ENCODE measurements at places on chromosomes 11 and 22. TPM values are rescaled to one million over a fixed set of nuclear protein-coding genes. Genes with fewer than 3 reads are reported as not detected.

DNA sequence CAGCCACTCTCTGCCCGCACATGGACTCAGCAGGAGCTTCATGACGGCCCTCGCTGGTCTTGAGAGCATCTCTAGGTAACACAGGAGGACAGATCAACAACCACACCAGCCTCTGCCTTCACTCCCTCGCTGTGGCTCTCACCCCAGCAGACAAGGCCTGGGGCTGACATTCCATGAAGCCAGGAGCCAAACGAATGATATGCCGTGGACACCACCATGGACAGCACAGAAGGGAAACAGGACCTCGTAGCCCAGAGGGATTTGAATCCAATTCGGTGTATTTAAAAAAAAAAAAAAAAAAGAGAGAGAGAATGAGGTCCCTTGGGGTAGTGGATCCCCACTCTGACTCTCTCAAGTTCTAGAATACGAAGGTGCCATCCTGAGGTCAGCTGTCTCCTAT lies 385.5 kb downstream of the SHANK2 start:
- DNase-seq, result no peak

DNA sequence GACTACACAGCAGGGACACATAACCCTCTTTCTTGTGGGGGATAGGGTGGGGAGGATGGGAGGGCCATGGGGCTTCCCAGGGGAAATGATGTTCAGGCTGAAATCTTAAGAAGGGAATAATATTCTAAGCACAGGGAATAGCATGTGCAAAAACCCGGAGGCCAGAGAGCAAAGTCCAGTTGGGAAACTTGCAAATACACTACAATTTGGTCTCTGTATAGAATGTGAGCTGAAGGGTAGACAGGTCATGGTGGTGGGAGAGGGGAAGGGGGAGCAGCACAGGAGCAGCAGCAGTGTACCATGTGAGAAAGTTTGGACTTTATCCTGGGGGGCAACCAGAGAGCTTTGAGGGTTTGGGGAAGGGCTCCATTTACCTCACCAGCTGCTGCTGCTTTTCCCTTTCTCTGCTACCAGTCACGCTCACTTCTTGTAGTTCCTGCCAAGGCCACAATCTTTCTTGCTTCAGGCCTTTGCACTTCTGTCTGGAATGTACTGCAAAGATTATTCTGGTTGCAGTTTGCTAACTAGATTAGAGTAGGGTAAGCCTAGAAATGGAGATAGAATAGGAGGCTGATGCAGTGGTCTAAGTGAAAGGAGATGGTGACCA lies 43.0 kb downstream of the KREMEN1 start:
- DNase-seq, result no peak

DNA sequence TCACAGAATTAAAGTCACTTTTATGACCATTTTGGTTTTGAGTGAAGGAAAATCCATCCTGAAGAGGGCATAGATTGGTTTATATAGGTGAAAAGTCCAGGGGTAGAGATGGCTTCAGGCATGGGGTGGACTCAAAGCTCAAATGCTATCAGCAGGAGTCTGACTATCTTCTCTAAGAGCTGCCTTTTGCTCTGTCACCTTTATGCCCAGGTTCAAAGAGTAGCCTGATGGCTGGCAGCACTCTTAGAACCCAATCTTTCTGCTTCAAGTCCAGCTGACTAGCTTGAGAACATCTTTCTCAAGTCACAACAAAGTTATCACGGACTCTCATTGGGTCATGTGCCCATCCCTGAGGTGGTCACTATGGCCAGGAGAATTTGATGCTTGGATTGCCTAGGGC lies 27.2 kb upstream of the SWAP70 start:
- no peak for DNase-seq

DNA sequence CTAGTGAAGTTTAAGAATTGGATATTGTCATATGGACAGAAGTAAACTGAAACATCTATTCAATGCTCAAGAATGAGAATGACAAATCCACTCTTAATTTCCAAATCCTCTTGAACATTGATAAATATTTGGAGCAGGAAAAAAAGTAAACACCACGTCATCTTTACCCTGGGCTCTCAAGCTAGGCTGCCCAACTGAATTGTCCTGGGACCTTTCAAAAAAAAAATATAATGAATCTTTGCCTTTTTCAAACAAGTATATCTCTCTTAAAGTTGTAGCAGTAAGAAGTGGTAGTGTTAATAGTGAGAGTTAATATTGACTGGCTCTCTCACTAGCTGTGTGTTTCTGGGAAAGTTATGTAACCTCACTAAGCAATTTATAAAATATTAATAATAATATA lies 374.3 kb downstream of the LRRC4C start:
- DNase-seq, result no peak

Gene RPS25
- 1,223 TPM for polyA plus RNA-seq

DNA sequence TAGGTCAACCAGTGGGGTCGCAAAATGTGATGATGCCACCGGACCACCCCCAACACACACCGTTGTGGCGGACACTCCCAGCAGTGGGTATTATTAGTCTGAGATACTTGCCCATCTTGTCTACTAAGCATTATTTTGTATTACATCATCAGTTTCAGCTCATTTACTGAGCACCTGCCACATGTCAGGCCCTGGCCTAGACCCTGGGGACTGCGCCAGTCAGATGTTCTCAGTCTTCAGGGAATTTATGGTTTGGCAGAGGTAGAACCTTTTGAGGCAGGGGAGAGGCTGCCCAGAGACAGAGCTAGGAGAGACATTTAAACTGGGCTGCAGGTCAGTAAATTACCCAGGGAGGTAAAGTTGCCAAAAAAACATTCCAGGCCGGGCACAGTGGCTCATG lies 43.1 kb upstream of the GCAT start:
- no peak for DNase-seq

GRCh38 chr11:45104790-45105084 lies 41.7 kb upstream of the PRDM11 start:
- no peak for DNase-seq

- no peak for DNase-seq
Measured at GRCh38 chr22:20636075-20636812, 128.8 kb downstream of the MED15 start.

DNA sequence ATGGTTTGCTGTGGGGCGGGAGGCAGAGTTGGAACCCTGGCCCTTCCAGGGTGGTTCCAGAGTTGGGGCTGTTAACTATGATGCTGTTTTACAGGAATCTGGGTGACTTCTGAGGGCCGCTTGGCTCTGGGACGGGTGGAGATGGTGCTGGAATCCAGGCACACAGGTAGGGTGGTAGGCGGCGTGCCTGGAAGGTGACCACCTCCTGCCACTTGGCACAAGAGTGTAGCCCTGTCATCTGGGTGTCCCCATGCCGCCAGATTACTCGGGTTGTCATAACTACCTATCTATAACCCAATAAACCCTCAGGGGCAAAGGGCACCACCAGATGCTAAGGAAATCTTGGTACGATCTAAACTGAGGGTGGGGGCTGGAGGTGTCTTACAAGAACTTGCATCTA lies 1.3 kb downstream of the CARS1 start:
- DNase-seq, result no peak

Gene GLB1L3
- 8.0 TPM for polyA plus RNA-seq

DNA sequence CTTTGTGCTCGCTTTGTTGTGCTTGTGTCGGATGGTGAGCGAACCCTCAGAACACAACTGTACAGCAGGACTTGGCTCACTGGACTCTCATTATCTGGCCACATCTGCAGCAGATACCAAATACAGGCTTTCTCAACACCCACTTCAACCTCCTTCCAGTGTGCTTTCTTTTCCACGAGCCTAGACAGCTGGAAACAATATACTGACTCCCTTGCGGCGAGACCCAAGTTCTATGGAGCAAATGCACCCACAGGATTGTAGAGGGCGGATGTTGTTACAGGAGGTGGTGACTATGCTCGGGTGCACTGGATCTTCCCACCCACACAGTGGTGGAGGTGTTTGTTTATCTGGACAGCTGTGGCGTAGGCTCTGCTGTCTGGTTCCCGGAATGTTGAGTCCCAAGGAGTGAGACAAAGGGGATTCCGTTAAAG lies 204.3 kb downstream of the TENM4 start:
- no peak for DNase-seq

Gene OR51T1
- polyA plus RNA-seq, result not detected

DNA sequence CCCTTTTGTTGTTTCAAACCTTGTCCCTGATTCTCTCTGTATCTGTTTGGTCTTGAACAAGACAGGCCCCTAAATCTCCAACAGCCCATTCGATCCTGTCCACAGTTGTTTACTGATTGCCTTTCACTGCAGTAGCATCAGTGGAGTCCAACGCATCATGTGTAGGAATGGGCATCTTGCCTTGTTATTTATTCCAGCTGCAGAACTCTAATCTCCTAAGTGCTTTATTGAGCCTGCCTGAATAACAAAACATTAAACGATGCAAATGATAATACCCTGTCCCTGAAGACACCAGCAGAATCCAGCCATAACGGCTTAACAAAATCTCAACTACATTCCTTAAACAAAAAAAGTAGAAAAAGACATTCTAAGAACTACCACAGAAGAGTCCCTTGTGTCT lies 50.1 kb downstream of the SLC35F2 start:
- DNase-seq, result peak; percentile 18

DNA sequence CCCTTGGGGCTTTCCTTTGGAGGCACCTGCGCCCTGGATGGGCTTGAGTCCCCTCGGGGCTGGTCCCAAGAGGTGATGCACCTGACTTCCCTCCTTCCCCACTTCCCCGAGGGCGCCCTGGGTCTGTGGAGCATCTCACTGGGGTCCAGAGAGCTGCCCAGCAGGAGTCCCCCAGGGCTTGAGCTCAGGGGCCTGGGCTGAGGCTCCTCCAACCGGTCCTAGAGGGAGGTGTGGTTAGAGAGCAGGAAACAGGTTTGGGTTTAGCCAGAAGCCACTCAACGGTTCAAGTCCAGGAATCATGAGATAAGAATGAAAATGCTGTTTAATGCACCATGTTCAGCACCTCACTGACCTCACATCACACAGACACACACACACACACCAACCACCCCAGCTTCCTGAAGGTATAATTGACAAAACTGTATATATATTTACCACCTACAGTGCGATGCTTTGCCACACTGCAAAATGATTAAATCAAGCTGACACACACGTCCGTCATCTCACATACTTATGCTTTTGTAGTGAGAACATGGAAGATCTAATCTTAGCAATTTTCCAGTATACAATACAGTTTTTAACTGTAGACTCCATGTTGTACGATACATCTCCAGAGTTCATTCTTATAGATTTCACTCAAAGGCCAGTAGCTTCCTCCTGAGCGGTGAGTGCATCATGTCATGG lies 628 bp upstream of the IGLL1 start:
- peak; percentile 1 for DNase-seq

GRCh38 chr22:31098632-31099110 lies 8.7 kb downstream of the SELENOM start:
- no peak for DNase-seq

- DNase-seq, result peak; percentile 60
Measured at GRCh38 chr22:41517172-41518047, 26.9 kb downstream of the POLR3H start.

- DNase-seq, result no peak
Measured at GRCh38 chr22:38941488-38941987, 15.9 kb upstream of the APOBEC3A start.

DNA sequence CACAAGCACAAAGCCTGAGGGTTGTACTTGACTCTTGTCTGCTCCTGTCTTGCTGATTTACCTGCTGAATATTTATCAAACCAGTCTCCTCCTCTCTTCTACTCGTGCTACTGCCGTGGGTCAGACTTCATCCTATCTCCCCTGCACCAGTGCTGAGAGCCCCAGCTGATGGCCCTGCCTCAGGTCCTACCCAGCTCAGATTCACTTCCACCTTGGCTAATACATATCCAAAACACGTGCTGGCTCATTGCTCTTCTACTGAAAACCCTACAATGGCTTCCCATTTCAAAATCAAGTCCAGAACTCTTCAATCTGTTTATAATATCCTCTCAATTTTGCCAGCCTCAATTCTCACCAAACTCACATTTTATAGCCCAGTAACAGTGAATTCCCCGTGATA lies 48.3 kb downstream of the RAB30 start:
- no peak for DNase-seq

DNA sequence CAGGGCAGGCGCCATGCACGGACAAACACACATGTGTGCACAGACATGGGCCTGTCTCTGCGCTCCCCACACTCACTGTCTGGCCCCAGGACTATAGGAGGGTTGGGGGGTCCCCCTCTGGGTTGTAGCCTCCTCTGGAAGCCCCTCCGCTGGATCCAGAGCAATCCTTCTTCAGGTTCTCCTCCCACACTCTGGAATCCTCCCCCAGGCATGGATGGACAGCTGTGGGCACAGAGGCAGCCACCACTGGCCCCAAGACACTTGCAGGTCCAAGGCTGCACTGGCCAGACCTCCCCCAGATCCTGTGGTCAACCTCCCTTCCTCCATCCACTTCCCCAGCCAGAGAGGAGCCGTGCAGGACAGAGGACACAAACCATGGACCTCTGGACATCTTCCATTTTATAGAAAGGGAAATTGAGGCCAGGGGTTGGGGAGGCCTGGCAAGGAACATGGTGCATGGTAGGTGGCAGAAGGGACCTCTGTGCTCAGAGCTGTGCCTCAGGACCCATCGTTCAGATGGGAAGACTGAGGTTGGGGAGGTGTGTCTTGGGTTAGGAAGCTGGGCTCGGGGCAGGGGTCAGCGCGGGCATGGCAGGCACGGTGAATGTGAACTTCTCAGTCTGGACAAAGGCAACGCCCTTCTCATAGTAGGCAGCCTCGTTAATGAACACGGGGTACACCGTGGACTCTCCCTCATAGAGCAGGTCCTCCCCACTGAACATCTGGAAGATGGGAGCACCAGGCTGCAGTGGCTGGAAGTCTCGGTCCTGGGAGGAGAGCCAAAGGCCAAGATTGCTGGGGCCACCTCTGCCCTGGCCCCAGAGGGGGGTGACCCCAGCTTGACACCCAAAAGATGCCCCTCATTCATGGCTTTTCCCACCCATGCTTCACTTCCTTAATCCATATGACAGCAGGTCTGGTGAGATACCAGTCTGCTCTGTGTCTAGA lies 2.9 kb upstream of the TBX10 start:
- no peak for DNase-seq

DNA sequence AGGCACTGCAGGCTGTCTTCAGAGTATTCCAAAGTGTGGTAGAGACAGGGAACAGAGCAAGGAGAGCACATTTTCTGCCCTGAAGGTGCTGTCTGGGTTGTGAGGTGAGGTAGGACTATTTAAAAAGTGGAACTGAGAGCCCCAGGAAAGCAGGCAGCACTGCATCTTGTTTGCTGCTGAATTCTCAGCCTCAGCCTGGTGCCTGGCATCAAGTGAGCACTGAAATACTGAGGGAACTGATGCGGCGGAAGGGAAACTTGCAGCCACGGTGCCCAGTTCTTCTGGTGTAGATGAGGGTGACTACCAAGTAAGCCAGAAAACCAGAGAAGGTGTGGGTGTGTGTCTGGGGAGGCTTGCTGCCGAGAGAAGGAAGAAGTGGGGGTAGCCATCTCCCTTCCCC lies 59.5 kb downstream of the TNRC6B start:
- no peak for DNase-seq

Gene OR52H1
- polyA plus RNA-seq, result not detected

Gene STIM1
- polyA plus RNA-seq, result 34.4 TPM

DNA sequence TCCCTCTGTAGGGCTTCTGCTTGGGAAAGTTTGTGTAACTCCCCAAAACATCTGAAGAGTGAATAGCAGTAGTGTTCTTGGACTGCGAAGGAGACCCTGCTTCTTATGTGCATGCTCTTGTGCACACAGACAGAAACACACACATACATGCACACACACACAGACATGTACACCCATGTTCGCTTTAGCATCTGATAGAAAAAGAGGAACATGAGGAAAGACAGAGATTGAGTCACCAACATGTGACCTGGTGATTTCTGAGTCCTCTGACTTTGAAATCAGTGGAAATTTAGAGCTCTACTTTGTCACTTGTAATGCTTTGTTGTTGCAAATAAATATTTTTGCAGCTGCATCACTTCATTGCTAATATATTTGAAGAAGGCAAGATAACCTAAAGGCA lies 23.8 kb downstream of the CD44 start:
- DNase-seq, result no peak

GRCh38 chr11:95306801-95307200 lies 75.8 kb upstream of the SESN3 start:
- DNase-seq, result no peak
